ENCODE measurements at places on chromosomes 6 and 20.

DNA sequence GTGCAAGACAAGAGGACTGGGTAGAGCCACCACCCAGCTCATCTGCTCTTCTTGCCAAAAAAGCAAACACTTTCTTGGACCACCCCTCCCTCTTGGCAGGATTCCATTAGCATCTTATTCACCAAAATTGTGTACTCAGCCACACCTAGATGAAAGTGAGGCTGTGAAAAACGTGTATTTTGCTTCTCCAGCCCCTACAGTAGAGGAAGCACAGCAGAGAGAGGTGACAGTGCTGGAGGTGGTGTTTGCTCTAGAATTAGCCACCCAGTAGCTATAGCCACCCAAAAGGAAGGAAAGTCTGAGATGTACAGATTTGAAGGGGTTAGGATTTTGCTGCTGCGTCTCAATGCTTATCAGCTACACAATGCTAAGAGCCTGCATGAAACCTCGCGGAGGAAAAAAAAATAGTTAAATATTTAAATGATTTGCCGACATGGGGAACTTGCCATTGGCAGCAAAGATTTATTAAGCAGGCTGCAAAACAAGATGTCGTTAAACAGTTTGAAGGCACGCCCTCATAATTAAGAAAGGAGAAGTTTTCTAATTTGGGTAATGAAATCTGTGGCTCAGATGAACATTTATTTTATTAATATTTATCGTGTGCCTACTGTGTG lies 287.3 kb downstream of the ZNF217 start:
- no peak for DNase-seq

GRCh38 chr6:88662163-88662580 lies 301.2 kb downstream of the RNGTT start:
- no peak for DNase-seq

DNA sequence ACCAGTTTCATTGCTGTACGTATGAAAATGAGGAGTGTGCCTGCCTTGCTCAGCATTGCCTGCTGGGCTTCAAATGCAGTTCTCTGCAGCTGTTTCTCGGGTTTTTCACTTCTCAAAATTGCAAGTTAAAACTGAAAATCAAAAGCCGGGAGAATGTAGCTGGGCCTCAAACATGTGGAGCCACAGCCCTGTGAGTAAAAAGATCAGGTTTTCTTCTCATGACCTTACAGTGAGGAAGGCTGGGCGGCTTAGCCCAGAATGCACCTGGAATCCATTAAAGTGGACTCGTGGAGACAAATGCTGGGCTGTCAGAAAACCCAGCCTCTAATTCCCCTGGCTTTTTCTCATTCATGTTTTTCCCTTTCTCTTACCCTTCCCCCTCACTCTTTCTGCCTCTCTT lies 34.4 kb downstream of the DSE start:
- DNase-seq, result no peak

DNA sequence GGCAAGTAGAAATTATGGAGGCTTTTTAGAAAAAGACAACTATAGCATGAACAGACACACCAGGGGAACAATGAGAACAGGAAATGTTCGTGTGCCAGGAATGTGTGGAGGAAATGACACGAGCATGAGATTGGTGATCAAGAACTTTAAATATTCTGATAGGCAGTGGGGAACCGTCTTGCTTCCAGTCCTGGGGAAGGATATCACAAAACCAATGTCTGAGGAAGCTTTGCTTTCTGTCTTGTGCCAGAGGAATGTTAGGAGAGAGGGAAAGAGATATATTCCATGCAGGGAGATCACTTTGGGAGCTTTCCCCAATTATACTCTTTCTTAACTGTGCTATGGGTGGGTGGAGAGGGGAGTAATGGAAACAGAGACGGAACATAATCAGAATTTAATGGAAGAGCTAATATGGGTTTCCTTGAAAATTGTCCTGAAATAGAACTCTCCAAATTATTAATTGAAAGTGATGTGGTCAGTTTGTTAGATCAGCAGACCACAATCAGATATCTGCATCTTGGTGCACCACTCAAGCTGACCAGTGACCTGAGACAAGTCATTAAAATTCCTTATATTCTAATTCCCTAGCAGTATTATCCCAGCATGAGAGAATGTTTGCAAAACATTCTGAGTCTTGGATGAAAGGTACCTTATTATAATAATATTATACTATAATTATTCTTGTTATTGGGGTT lies 178.2 kb downstream of the SOX4 start:
- DNase-seq, result no peak

All from endothelial cell (in vitro differentiated cells).